ENCODE measurements at places on chromosomes 3 and 15. TPM values are rescaled to one million over a fixed set of nuclear protein-coding genes. Genes with fewer than 3 reads are reported as not detected.

The EDEM1 gene
- total RNA-seq, result 25.4 TPM

The FSD2 gene
- total RNA-seq, result not detected

The CAMKV gene
- 2.1 TPM for total RNA-seq

The IQCH gene
- 5.2 TPM for total RNA-seq

The EPHA3 gene
- 0.17 TPM for total RNA-seq

The ELL3 gene
- total RNA-seq, result 2.1 TPM

The RBP2 gene
- total RNA-seq, result not detected

The CLDN18 gene
- 19.5 TPM for total RNA-seq

The TMOD3 gene
- 37.4 TPM for total RNA-seq

- peaks cover 52% of the 10 kb centered on the region for H3K4me1 ChIP-seq
- no peaks in the 10 kb centered on the region for H3K36me3 ChIP-seq
- no peak for DNase-seq
- peak overlapping the region; percentile 65 for H3K4me3 ChIP-seq
- no peak overlapping the region for H3K27ac ChIP-seq
- H3K27me3 ChIP-seq, result no peaks in the 10 kb centered on the region
Measured at GRCh38 chr3:168093790-168094189, 1.9 kb downstream of the GOLIM4 start.

GRCh38 chr15:98123297-98123696 lies 162.8 kb downstream of the ARRDC4 start:
- H3K36me3 ChIP-seq, result no peaks in the 10 kb centered on the region
- peaks cover 3% of the 10 kb centered on the region for H3K27me3 ChIP-seq
- no peak overlapping the region for H3K27ac ChIP-seq
- H3K4me3 ChIP-seq, result no peak overlapping the region
- H3K4me1 ChIP-seq, result no peaks in the 10 kb centered on the region

DNA sequence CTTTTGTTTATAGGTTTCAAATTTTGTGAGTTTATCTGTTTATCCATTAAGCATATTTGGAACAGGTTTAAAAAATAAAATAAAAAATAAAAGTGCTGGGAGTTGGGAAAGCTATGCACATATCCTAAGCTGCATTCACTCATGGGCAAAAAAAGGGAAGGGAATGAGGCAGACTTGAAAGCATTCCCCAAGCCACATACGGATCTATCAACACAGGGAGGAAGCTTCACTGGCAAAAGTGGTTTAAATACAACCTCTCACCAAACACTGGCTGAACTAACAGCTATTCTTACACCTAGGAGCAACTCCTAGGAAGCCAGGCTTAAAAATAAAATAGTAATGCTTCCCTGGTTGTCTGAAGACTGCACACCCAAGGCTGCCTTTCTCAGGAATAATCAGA lies 101.2 kb downstream of the PCCB start:
- DNase-seq, result no peak
- peaks cover 18% of the 10 kb centered on the region for H3K36me3 ChIP-seq
- no peak overlapping the region for H3K4me3 ChIP-seq
- H3K4me1 ChIP-seq, result peaks cover 8% of the 10 kb centered on the region

- no peak overlapping the region for H3K27ac ChIP-seq
- no peaks in the 10 kb centered on the region for H3K36me3 ChIP-seq
- no peak for DNase-seq
- H3K27me3 ChIP-seq, result peaks cover 3% of the 10 kb centered on the region
- no peaks in the 10 kb centered on the region for H3K4me1 ChIP-seq
Measured at GRCh38 chr15:79773128-79773527, 123.7 kb downstream of the MTHFS start.

- no peak overlapping the region for H3K27ac ChIP-seq
- no peak overlapping the region for H3K4me3 ChIP-seq
- peaks cover 19% of the 10 kb centered on the region for H3K4me1 ChIP-seq
- H3K36me3 ChIP-seq, result peaks cover 17% of the 10 kb centered on the region
- no peak for DNase-seq
- no peaks in the 10 kb centered on the region for H3K27me3 ChIP-seq
Measured at GRCh38 chr3:14126887-14127505, 2.1 kb downstream of the TMEM43 start.

DNA sequence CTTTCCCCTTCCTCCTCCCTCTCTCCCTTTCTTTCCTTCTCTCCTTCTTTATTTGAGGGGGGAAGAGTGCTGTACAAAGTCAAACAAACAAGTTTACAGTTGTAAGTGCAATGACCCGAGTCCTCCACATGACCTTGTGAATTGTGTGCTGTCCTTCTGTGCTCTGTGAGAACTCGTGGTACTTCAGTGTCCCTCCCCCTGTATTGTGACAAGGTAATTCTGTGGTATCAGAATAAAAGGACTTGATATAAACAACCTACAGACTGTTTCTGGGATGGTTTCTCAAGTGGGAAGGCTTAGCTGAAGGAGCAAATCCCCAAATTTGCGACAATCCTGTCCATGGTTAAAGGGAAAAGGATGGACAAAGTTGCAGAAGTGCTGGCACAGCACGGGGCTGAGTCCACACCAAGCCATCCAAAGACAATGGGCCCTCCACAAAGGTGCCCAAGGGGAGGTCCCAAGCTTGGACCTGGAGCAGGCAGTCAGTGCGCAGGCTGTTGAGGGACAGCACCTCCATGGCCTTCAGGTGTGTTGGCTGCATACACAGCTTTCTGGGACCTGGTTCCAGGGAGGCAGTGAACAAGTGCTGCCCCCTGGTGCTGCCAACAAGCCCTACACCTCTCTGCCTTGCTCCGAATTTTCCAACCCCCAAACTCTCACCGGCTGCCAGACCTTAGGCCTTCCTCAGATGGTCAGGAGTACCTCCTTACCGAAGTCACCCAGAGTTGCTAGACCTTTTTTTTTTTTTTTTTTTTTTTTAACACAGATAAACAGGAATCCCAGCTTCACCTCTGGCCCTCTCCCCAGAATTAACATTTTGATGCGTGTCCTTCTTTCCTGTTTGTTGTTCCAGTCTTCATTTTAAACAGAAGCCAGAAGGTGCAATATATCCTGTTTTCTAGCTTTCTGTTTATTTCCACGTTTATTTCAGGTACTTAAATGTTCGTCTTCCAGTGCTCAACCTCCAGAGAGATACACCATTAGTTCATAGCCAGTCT lies 2.6 kb upstream of the APEH start:
- no peaks in the 10 kb centered on the region for H3K27me3 ChIP-seq
- peak overlapping the region; percentile 60 for H3K4me3 ChIP-seq
- H3K27ac ChIP-seq, result peak overlapping the region; percentile 91
- peak; percentile 65 for DNase-seq
- H3K4me1 ChIP-seq, result peaks cover 23% of the 10 kb centered on the region

- peaks cover 2% of the 10 kb centered on the region for H3K4me1 ChIP-seq
- no peak for DNase-seq
- H3K27me3 ChIP-seq, result no peaks in the 10 kb centered on the region
- H3K4me3 ChIP-seq, result no peak overlapping the region
Measured at GRCh38 chr3:198028718-198029117, 68.7 kb downstream of the LMLN start.

DNA sequence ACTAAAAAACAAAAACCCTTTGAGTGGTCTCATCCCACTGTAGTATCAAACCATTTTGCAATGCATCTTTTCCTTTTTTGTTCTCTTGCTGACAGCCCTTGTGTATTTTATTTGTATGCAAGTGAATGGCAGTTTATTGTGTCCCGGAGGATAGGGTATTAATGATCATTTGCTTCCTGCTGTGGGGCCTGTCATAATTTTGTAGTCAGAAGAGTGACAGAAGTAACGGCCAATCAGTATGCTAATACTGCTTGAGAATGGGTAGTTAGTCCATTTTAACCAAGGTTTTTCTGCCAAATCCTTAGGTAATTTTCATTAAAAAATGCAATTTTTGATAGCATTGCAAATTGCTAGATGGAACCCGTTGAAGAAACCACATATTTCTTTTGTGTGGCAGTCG lies 75.5 kb upstream of the PLSCR5 start:
- no peaks in the 10 kb centered on the region for H3K36me3 ChIP-seq
- no peak overlapping the region for H3K27ac ChIP-seq
- no peak for DNase-seq
- no peaks in the 10 kb centered on the region for H3K27me3 ChIP-seq
- H3K4me1 ChIP-seq, result peaks cover 4% of the 10 kb centered on the region

- no peak overlapping the region for H3K4me3 ChIP-seq
- H3K36me3 ChIP-seq, result no peaks in the 10 kb centered on the region
- peaks cover 3% of the 10 kb centered on the region for H3K4me1 ChIP-seq
- H3K27ac ChIP-seq, result no peak overlapping the region
- no peak for DNase-seq
Measured at GRCh38 chr15:56774356-56774755, 41.0 kb upstream of the ZNF280D start.

DNA sequence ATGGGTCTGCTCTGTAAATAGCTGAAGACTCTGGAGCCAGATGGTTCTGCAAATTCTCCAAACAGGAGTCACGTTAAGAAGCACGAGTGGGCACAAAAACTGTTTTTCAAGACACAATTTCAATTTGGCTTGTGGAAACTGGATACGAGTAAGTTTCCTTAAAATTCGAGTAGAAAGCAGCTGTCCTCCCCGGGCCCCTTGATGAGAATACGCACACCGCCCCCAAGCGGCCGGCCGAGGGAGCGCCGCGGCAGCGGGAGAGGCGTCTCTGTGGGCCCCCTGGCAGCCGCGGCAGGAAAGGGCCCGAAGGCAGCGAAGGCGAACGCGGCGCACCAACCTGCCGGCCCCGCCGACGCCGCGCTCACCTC lies 778 bp upstream of the THBS1 start:
- peaks cover 29% of the 10 kb centered on the region for H3K27me3 ChIP-seq
- DNase-seq, result peak; percentile 92
- peaks cover 5% of the 10 kb centered on the region for H3K36me3 ChIP-seq
- H3K4me3 ChIP-seq, result peak overlapping the region; percentile 83
- H3K4me1 ChIP-seq, result peaks cover 13% of the 10 kb centered on the region
- peak overlapping the region; percentile 78 for H3K27ac ChIP-seq

- peaks cover 4% of the 10 kb centered on the region for H3K27me3 ChIP-seq
- H3K4me1 ChIP-seq, result no peaks in the 10 kb centered on the region
- H3K36me3 ChIP-seq, result no peaks in the 10 kb centered on the region
- DNase-seq, result no peak
- no peak overlapping the region for H3K4me3 ChIP-seq
Measured at GRCh38 chr15:81216422-81216821, 19.7 kb downstream of the IL16 start.

- H3K36me3 ChIP-seq, result no peaks in the 10 kb centered on the region
- H3K4me3 ChIP-seq, result no peak overlapping the region
- DNase-seq, result no peak
- H3K4me1 ChIP-seq, result peaks cover 9% of the 10 kb centered on the region
- no peaks in the 10 kb centered on the region for H3K27me3 ChIP-seq
Measured at GRCh38 chr3:159632851-159633250, 355.8 kb upstream of the IL12A start.

- no peak overlapping the region for H3K4me3 ChIP-seq
- no peaks in the 10 kb centered on the region for H3K27me3 ChIP-seq
- no peak overlapping the region for H3K27ac ChIP-seq
- peaks cover 18% of the 10 kb centered on the region for H3K36me3 ChIP-seq
- H3K4me1 ChIP-seq, result peaks cover 20% of the 10 kb centered on the region
Measured at GRCh38 chr15:64426845-64427465, 33.4 kb upstream of the ZNF609 start.

- no peaks in the 10 kb centered on the region for H3K36me3 ChIP-seq
- no peak overlapping the region for H3K4me3 ChIP-seq
- DNase-seq, result no peak
- no peak overlapping the region for H3K27ac ChIP-seq
- H3K4me1 ChIP-seq, result peaks cover 26% of the 10 kb centered on the region
Measured at GRCh38 chr15:67125589-67126502, 60.4 kb downstream of the SMAD3 start.

Data from progenitor cell of endocrine pancreas (in vitro differentiated cells).